ENCODE measurements at places on chromosomes 3 and 15.
A peak's percentile ranks its signal among the peaks of the same experiment; 100 is the strongest.

DNA sequence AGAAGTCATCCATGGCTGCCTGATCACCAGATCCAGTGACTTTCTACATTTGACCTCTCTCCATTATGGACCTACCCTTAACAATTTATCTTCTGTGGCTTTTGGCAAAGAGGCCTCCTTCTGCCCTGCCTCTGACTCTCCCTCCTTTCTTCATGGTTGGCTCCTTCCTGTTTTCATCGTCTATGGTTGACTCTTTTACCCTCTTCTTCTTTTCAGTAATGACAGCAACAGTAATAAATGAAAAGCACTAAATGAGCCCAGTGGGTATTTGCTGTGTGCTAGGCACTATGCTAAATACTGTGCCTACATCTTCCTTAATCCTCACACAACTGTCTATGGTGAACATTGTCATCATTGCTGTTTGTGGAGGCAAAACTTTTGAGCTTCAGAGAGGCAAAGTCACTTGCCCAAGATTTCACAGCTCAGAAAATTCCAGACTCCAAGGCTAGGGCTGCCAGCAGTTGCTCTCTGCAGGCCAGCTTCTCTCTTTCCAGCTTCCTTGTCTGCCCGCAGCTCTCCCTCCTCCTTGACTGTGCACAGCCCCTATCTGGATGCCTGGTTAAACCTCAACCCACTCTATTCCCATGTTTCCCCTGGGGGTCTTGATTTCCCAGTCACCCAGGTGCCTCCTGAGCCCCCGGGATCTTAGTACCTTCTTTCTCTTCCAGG lies 24.6 kb downstream of the ITPR1 start:
- no peak for DNase-seq

DNA sequence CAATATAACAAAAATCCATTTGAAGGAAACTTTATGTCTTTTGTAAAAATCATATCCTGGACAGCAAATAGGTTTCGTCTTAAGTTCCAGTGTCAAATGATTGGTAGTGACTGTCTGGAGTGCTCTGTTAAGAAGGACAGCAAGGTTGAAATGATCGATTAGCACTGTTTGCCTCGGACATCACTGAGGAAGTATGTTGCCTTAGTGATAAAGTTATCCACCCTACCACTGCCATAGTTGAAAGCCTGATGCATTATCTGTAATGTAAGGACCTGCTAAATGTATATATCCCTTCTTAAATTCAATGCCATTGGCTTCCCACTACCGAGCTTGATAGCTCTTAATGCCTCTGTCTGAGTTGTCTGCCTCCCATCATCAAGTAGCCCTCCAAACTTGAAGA lies 70.0 kb downstream of the CFAP20DC start:
- DNase-seq, result no peak

DNA sequence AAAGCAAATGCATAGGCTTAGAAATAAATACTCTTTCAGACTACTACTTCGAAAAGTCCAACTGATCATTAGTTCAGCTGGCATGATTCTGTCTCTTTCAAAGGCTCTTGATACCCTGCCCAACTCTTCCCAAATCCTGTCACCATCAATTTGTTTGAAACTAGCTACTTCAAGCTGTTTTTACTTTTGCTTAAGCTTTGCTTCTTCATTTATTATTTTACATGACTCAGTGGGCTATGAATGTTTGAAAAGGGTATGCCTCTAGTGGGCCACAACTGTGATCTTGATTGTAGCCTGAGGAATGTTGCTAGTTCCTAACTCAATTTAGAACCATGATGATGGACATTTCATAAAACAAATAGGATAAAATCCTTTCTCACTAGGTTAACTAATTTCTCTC lies 340.8 kb downstream of the NAALADL2 start:
- no peak for DNase-seq

DNA sequence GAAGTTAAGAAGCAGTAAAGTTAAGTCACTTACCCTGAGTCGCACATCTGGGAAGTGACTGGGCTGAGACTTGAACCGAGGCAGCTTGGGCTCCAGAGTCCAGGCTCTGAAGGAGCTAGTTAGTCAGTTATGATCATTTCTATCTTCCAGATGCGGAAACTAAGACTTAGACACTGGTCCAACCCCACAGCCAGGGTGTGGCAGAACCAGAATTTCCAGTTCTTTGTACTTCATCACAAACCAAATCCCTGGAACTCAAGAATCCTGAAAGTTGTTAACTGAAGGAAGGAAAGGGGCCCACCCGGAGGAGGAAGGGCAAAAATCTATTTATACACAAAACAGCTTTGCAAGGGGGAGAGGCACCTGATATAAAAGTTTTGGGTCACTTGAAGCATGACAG lies 389.9 kb downstream of the SHQ1 start:
- DNase-seq, result no peak

DNA sequence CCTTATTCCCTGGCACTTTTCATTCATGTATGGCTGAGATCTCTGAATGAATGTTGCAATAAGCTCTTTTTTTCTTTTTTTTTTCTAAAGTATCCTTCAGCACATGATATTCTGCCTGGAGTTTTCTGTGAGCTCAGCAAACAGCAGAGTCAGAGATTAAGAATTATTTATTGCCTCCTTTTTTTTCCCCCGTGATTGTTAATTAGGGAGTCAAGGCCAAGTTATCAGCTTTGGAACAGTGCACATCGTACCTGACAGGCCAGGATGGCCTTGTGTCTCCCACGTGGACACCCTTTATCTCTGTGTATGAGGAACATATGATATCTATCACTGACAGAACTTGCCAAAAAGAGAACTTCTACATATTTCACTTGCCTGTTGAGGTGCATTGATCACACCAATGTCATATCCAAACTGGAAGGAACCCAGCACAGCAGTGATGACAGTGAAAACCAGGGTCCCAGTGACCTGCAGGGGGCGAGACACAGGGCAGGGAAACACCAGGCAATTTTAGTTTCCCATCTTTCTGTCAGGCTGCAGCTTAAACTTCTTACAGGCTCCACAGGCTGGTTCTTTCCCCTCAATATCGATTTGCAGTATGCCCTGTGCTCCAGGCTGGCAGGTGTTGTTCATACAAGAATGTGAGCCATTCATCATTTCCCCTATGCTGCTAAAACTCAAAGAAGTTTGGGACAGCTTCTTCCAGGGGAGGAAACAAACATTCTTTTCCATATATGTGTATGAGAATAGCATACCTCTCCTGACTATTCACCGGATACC lies 8.2 kb downstream of the SLC2A2 start:
- DNase-seq, result no peak

GRCh38 chr3:21170964-21171363 lies 580.0 kb downstream of the ZNF385D start:
- DNase-seq, result no peak

DNA sequence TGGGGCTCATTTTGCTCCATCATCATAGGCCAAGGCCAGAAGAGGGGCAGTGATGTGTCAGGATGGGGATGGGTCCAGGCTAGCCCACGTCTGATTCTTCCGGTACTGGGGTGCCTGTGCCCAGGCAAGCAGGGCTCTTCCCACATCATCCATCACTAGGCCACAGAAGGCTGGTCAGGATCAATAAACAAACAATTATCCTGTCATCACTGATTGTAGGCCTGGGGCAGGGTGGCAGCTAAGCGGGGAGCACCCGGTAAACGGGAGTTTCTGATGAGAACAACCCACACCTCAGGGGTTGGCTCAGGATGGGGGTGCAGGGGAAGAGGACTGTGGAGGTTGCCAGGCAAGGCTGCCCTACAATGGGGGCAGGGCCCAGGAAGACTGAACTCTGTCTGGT lies 18.1 kb upstream of the CACNA2D2 start:
- DNase-seq, result no peak

- DNase-seq, result no peak
Observed at GRCh38 chr3:170277833-170278580, 55.8 kb downstream of the PRKCI start.

DNA sequence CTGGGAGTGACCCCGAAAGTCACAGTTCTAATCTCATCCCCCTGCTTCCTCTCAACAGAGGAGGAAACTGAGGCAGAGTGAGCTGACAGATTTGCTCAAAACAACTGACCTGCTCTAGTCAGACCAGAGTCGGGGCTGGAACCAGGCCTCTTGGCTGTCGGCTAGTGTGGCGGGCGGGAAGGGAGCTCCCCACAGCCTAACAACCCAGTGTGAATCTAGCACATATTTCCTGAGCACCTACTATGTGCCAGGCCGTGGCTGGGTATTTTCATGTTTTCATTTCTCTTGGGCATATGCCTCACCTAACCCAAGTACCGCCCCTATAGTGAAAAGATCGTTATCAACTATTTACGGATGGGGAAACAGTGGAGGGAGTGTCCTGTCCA lies 27.2 kb downstream of the GRIP2 start:
- DNase-seq, result no peak

GRCh38 chr15:86076468-86076867 lies 3.2 kb upstream of the AGBL1 start:
- DNase-seq, result no peak

DNA sequence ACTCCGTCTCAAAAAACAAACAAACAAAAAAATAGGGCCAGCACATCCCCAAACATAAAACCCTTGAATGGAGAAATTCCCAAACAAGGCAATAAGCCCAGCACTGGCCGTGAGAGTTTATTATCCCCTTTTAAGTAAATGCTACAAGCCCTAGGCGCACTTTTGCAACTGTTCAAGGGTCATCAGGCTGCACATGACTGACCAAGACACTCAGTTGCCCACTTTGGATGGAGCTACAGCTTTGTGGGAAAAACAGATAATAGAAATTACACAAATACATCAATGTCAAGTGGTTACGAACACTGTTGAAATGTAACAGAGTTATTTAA lies 33.7 kb upstream of the ZNF445 start:
- no peak for DNase-seq

- no peak for DNase-seq
Observed at GRCh38 chr3:132183811-132184210, 133.4 kb upstream of the ACP3 start.

DNA sequence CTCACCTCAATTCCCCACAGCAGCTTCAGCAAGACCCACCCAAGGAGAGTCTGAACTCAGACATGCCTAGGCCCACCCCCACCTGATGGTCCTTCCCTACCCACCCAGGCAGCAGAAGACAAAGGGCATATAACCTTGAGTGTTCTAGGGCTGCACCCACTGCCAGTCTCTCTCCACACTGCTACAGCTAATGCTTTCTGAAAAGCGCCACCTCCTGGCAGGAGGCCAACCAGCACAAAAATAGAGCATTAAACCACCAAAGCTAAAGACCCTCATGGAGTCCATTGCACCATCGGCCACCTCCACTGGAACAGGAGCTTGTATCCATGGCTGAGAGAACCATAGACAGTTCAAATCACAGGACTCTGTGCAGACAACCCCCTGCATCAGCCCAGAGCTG lies 11.3 kb upstream of the RPL39L start:
- no peak for DNase-seq

- DNase-seq, result no peak
Observed at GRCh38 chr15:35444557-35445204, 101.3 kb downstream of the DPH6 start.

GRCh38 chr3:65524584-65524983 lies 514.1 kb downstream of the MAGI1 start:
- no peak for DNase-seq

- DNase-seq, result no peak
Observed at GRCh38 chr15:78906316-78906620, 33.6 kb downstream of the MORF4L1 start.

GRCh38 chr3:62366126-62366484 lies 7.2 kb downstream of the FEZF2 start:
- no peak for DNase-seq

- DNase-seq, result no peak
Observed at GRCh38 chr3:15325228-15325627, 7.2 kb downstream of the SH3BP5 start.

DNA sequence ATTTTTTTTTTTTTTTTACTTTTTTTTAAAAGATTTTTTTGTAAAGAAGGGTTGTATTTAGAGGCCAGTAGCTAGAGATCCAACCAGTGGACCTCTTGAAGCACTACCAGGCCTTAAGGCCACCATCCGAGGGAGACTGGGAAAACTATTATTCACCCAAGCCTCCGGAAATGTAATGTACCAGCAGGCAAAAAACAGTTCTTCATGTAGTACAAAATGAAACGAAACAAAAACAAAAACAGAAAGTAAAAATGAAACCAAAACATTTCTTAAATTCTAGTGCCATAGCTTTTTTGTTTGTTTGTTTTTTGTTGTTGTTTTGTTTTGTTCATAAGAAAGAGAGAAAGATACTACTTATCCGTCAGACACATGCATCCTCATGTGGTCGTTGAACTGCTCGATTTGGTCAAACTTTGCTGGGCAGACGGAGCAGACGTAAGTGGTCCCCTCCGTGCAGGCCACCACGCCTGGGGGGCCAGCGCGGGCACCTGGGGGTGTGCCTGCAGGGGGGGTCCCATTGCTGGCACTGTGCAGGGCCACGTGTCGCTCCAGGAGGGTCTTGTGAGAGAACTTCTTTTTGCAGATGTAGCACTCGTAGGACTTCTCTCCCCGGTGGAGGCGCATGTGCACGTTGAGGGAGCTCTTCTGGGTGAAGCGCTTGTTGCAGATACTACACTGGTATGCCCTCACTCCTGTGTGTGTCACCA lies 45.0 kb downstream of the TIGIT start:
- no peak for DNase-seq

GRCh38 chr3:42308651-42309050 lies 42.7 kb upstream of the CCK start:
- no peak for DNase-seq

DNA sequence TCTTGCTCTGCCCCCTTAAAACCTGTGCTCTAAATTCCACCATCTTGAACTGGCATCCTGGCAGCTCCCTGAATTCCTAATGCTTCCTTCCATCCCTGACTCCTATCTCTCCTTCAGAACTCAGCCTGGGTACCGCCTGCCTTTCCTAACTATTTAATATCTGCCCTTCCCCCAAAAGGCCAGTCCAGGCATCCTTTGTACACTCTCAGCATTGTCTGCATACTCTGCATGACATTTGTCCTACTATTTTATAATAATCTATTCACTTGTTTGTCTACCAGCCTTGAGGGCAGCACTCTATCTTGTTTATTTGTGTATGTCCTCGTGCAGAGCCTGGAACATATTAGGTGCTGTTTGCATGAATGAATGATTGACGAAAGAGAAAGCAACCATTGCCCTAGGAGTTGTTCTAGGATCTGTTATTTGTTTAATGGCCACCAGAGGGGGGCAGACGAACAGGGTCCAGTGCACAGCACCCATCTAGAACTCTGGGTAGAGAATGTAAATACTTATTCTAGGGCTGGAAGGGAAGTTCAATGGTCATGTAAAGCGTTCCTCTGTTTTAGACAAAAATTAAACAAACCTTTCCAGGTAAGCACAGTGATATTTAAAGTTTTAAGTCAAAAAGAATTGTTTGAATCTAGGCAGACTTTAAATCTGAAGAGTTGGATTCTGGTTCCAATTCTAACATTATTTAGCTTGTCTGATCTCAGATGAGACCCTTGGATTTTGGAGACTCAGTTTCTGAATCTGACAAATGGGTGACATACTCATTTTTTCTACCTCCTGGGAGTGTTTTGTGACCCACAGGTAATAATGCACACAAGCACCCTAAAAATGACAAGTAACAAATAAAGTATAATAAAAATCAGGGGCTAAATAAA lies 125.8 kb upstream of the GALNT15 start:
- peak; percentile 69 for DNase-seq

- DNase-seq, result no peak
Observed at GRCh38 chr15:61889706-61890105, 170.5 kb downstream of the VPS13C start.

- DNase-seq, result no peak
Observed at GRCh38 chr3:76010252-76010651, 224.9 kb upstream of the ZNF717 start.

GRCh38 chr3:174431717-174432116 lies 427.4 kb upstream of the NAALADL2 start:
- DNase-seq, result no peak

- peak; percentile 27 for DNase-seq
Observed at GRCh38 chr3:130838898-130839600, 54.8 kb upstream of the ATP2C1 start.

- no peak for DNase-seq
Observed at GRCh38 chr3:190086191-190086590, 34.5 kb downstream of the P3H2 start.

Data from hindlimb muscle (tissue), 1 donor.